ENCODE measurements at places on chromosomes 4 and X.

- no peak for DNase-seq
These were observed 151.5 kb downstream of the CHIC2 start for GRCh38 chr4:53912766-53913497.

DNA sequence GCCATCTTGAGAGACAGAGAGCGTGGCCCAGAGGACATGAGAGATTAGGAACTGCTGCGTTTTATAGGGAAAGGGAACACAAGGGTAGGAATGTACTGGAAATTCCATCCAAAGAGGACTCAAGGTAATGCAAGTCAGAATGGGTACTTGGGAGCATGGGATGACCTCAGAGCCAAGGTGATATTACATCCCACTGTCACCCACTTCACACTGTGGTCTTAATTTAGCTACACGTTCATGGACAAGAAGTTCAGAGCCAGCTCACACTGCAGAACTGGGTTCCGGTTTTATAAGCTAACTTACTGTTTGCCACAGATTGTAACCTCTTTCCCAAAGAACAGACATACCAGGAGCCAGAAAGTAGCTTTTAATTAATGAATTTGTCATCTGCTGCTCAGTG lies 244.7 kb downstream of the CBR4 start:
- no peak for DNase-seq

- no peak for DNase-seq
These were observed 667.5 kb downstream of the RAPGEF2 start for GRCh38 chr4:159770401-159770800.

DNA sequence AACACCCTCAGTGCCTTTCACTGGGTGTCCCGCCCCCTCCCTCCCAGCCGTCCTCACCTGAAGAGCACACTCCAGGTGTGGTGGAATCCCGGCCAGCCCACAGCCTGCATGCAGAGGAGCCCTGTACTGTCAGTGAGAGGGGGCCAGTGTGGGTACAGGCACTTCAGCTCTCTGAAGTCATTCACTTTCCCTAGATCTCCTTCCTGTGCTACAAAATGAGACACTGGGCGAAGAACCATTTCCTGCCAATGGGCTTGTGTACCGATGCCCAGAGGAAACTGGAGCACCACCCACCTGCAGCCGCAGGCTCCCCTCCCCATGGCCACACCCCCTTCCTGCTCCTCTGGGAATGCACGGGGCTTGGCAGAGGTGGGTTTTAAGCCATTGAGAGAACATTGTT lies 73.9 kb upstream of the C4orf50 start:
- DNase-seq = no peak

DNA sequence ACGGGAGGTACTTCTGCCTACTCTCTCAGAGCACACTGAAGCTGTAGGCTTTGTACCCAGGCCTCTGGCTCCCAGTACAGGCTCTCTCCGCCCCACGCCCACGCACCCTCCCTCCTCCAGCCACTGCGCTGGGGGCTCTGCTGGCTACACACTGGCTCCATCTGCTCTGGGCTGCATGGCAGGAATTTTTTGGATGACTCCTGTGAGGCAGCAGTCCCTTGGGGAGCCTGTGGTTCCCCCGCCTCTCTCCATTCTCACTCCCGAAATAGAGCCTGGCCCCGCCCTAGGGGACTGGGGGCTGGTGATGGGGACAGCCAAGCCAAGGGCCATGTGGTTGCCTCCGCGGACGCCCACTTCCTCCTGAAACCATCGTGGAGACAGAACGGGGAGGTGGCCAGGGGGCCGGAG lies 58.1 kb upstream of the ADRA2C start:
- peak; percentile 79 for DNase-seq

DNA sequence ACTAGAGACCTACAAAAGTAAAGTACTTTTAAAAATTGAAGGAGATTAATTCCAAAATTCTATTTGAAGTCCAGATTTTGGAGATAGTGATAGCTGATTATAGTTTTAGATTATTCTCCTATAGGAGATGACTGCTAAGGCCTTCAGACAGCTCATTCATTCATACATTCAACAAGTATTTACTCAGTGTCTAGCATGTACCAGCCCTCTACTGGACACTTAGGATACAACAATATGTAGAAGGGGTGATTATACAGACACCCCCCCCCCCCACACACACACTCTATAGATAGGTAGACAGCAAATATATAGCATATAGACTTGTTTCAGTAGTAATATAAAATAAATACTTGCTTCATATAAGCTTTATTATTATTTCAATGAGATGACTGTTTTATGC lies 60.4 kb upstream of the TAF9B start:
- DNase-seq = no peak

DNA sequence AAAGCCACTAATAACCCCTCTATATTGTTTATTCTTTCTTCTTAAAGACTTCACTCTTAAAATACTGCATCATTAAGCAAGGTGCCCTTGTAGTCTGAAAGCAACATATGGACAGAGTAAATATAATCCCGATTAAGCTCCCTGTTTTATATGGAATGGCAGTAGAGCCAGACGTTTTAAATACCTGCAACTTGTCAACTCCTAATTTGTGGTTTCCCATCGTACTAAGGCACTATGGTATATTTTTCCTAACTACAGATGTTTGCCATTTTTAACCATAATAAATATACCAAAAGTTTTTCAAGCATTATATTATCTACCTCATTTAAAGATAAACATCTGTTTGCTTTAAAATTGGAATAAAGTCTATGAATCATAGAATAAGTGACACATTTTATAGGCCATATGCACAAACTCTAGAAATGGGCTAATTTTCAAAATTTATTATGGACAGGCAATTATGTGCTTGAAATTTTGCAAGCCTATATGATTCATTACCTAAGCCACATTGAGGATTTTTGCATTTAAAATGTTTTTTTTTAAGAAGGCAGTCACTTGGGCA lies 194.6 kb downstream of the FRMPD4 start:
- DNase-seq = no peak

- no peak for DNase-seq
These were observed 51.1 kb downstream of the SCML1 start for GRCh38 chrX:17788439-17788838.

DNA sequence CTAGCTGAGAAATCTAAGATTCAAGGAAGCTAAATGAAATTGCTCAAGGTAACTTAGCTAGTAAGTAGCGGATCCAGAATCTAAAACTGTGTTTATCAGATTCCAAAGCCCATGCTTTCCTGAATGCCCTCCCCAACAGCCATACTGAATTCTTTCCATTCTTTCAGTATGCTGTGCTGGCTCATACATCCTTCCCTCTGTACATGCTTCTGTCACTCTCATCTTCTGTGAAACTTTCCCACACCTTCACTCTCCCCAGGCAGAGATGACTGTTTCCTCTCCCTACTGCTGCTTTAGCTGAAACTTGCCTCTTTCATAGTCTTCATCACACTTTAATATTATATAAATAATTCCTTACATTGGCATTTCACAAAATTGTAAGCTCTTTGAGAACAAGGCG lies 39.3 kb upstream of the SMARCAD1 start:
- DNase-seq = no peak

DNA sequence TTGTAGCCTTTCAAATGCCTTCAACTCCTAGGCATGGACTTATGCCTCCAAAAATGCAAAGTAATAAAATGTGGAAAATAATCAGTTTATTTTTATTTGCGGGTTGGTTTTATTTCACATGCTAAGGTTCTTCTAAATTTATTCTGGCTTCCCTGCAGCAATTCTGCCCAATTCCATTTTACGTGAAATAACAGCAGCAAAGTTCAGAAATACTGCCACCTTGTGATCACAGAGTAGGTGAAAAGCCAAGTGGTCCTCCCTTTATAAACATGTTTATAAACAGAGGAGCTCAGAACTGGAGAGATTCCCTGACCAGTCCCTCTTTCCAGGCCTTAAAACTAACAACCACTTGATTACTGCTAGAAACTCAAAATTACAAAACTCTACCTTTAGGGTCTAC lies 14.7 kb upstream of the DCHS2 start:
- no peak for DNase-seq

DNA sequence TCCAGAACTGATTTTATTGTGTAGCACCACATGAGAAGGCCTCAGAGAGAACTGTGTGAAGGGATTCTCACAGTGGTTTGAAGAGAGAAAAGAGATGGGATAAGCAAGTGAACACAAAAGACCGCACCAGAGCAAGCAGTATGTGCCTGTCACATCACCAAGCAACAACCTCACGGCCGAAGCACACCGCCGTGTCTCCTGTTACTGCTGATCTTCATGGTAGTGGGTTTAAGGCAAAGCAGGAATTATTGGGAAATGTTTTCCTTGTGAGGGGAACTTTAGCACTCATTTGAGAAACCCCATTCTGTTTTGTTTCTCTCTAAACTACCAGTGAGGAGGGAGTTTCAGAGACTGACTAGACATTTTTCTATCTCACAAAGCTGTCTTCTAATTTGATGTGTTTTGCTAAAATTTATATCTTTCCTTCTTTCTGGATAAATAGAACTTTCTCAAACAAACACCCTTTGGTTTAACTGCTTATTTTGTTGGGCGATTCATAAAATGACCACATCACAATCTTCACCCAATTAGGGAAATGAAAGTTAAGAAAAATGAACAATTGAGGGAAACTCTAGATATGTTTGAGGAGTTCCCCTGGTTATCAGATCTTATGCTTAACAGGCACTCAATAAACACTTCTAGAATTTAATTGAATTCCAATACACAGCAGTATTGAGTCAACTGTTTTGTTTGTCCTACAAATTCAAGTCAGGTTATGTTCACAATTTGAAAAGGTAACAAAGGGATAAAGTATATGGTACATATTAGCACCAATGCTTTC lies 16.5 kb downstream of the SH3KBP1 start:
- DNase-seq = no peak

DNA sequence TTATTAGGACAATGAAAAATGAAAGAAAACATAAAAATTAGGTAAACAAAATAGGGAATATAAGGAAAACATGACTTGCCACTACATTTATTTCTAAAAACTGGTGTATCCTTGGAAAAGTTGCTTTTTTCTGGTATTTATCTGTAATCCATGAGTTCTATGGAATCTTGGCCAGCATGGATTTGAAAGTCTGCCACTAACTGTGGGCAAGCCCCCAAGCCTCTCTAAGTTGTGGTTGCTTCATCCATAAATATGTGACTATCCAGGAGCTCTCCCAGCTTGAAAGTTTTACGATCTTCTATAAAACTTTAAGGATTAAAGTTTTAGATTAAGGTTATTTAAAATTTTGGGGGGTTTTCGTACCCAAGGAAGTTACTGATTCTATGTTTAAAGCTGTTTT lies 21.8 kb downstream of the RPS6KA3 start:
- DNase-seq = no peak

DNA sequence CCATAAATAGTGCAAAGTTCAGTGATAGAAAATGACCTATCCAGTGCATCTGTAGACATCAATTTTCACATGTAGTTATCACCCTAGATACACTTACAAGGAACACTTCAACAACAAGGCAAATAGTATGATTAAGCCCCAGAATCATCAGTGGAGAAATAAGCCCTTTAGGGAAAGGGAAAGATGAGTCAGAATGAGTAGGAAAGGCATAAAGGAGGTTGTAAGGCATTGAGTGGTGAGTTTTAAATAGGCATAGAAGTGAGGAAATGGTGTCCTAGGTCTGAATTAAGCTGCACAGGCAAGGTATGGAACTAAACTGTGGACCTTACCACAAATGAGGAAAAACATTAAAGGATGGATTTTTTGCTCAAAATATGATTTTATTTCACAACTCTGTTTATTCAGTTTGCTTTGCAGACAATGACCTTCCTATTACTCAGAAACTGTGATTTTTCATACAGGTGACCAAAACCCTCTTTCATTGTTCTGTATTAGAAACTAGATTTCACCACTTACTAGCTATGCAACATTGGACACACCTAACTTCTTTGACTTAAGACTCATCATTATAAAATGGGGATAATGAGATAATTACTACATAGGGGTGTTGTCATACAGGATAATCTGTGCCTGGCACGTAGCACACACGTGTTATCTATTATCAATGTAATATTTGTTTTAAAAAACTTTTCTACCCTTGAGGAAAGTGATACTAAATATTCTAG lies 57.0 kb upstream of the MAP9 start:
- no peak for DNase-seq

- DNase-seq = no peak
These were observed 313 bp upstream of the BLOC1S4 start for GRCh38 chr4:6715704-6716017.

- no peak for DNase-seq
These were observed at the start of gene ETNPPL for GRCh38 chr4:108762559-108763225. Gene ETNPPL, minus strand, starts transcription at chr4:108763053. Its CDS starts 155 bp downstream, at chr4:108762898.

- DNase-seq = no peak
These were observed 186.7 kb upstream of the SLITRK2 start for GRCh38 chrX:145630806-145631435.

- no peak for DNase-seq
These were observed 215.2 kb downstream of the CBR4 start for GRCh38 chr4:168794881-168795280.

- DNase-seq = no peak
These were observed 1040.7 kb upstream of the INTU start for GRCh38 chr4:126592088-126592487.

DNA sequence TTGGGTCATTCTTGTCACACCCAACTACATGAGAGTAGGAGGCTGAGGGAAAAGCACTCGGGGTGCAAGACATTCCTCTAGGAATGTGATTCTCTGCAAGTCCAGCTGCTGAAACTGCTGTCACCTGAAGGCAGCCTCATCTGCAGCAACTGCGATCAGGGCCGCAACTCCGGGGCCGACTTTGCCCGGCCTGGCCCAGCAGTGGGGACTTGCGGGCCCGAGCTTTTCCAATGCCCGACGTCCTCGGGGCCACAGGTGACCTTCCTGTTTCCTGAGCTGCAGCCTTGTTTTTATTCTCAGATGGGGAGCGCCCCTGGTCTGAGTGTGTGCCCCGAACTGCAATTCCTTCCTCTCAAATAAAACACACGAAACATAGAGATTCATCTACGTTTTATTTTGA lies 104.7 kb upstream of the NKX1-1 start:
- DNase-seq = no peak

DNA sequence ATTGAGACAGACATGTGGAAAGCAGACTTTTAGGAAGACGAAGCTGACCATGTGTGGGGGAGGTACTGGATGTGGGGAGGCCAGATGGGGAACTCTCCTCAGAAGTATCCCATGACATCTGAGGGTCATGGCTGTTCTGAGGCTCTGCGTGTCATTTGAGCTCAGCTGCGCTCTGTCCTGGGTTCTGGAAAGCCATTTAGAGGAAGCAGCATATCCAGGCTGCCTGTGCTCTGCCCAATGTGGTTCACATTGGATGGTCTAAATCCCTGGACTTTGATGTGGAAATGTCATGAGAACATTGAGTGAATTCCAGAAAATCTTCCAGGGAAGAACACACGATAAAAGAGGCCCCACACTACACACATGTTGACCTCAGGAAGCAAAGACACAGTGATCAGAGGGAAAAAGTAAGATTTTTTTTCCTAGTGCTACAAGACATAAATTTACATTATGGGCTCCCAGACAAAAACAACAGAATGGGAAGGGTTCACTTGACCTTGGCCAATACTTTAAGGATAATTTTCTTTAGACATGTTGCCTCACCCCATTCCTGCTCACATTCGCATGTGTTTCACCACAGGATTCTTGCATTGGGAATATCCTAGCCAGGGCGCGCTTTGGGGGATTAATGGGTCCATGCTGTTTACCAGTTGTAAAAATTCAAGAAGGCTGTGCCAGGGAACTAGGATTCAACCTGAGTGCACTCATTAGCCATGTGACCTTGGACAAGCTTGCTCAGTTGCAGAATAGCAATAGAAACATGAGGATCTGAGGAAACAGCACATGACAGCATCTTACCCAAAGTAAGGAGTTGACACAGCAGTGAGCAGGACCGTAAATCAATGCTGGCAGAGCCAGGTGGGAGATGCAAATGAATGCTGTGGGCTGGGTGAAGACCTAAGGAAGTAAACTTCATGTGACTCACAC lies 73.2 kb upstream of the C1QTNF7 start:
- DNase-seq = no peak

All from thoracic aorta (tissue), 2 donors.